ENCODE measurements at places on chromosomes 1 and 21.

- DNase-seq: no peak
These were observed 27.4 kb upstream of the ZBTB21 start for GRCh38 chr21:42037516-42037915.

DNA sequence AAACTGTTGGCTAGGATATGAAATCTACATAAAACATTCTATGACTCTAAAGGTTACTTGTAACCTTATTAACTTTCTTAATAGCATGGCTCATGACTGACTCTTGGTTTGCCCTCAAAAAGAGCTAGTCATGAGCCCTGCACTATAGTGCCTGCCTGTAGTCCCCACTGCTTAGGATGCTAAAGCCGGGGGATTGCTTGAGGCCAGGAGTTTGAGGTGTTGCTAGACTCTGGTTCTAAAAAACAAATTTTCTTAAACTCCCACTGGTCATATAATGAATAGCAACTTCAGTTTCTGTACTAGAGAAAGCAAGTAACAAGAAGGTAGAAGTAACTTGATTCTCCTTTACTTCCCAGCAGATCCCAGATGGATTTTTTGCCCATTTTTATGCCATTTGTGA, 15.8 kb upstream of the NEXN start:
- no peak for DNase-seq

DNA sequence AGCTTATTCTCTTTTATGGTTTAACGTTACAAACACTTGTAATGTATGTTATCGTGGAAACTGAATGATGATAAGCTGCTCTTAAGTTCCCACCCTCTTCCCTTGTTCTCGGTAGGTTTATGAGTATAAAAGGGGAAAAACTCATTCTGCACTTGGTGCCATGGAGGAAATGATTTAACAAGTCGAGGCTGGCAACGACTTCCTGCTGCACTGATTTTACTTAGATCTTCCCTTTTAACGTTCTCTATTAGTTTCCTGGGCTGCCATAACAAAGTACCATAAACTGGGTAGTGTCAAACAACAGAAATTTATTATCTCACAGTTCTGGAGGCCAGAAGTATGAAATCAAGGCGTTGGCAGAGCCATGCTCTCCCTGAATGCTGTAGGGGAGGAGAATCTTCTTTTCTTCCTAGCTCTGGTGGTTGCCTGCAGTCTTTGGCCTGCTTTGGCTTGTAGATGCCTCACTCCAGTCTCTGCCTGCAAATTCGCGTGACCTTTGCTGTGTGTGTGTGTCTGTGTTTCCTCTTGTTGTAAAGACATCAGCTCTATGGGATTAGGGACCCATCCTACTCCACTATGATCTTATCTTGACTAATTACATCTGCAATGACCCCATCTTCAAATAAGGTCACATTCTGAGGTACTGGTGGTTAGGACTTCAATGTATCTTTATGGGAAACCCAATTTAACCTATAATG, 26.3 kb downstream of the HUNK start:
- no peak for DNase-seq

GRCh38 chr21:21813289-21813688, 815.1 kb downstream of the NCAM2 start:
- no peak for DNase-seq

DNA sequence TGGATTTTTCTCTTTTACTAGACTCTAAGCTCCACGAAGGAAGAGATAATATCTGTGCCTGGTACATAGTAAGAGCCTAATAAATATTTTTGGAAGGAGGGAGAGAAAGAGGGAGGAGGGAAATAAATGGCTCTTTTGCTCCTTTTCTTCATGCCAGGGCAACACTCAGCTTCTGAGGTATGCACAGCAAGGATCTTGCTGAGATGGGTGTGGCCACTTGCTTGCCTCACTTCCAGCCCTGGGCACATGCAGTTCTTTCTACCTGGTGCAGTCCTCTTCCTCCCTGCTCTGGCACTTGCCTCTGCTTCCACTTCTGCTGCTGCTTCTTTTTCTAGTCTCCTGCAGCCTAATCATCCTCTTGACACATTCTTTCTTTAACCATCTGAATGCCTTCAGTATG, 148.1 kb downstream of the FGGY start:
- DNase-seq: no peak

DNA sequence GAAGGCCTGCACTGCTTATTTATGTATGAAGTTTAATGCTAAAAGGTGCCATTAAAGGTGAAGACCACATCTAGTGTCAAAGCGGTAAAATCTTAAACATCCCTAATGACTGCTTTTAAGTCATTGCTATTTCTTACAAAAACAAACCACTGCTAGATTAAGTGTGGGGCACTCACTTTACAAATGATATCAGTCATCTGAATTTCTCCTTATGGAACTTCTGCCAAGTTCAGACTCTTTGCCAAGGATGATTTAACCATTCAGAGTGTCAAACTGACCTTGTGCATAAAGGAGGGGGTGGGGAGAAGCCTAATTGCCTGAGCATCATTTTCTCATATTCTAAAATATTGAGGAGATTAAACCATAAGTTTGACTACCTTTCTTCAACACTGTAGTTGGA, 271.5 kb downstream of the TGFB2 start:
- DNase-seq: no peak

DNA sequence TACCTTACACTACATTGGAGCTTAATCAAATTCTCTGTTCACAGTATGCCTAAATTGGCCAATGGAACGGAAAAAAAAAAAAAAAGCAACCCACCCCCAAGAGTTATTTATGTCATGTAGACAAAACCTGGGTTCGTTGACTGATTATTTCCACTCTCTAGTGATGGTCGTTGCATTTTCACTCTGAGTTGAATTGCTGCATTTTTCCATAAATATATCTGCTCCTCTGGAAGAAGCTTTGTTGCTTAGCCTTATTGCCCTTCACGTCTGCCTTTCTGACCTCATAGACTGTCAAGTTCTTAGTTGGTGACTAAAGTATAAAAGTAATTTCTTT, 90.2 kb upstream of the RUNX1 start:
- DNase-seq: no peak

All from stimulated activated CD4-positive, alpha-beta T cell treated with anti-CD3 and anti-CD28 coated beads, Interleukin-12 subunit alpha, Interleukin-12 subunit beta, amount 100 ng/mL, for 4 hours (primary cell).